DMS79 treated with DMSO at 0.1 percent for 48 hours (cell line): ENCODE measurements at places on chromosomes 12 and 14.

DNA sequence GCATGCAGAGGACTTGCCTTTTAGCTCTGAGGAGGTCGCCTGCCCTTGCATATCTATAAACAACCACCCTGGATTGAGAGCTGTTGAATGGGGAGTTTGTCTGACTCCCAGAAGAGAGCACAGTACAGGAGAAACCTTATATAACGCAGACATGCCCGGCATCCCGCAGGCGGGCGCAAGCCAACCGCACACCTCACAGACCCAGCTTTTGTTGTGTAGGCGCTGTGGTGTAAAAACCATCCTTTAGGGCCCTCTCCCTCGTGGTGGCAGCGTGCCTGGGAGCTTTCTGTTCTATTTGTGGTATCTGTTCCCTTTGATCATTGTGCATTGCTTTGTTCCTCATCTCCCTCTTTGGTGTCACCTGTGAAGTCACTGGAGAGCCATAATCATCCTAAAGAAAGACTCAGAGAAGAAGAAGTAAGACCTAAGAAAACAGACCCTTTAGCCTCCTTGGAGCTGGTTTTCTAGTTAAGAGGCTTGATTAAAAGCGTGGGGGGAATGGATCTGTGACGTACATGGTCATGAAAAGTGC is 77.7 kb downstream of the ETV6 start:
- no peak for DNase-seq

GRCh38 chr14:33859306-33859705 is 91.6 kb downstream of the EGLN3 start:
- DNase-seq: no peak

- no peak for DNase-seq
These were observed 26.5 kb downstream of the CCDC92 start for GRCh38 chr12:123946152-123946515.

DNA sequence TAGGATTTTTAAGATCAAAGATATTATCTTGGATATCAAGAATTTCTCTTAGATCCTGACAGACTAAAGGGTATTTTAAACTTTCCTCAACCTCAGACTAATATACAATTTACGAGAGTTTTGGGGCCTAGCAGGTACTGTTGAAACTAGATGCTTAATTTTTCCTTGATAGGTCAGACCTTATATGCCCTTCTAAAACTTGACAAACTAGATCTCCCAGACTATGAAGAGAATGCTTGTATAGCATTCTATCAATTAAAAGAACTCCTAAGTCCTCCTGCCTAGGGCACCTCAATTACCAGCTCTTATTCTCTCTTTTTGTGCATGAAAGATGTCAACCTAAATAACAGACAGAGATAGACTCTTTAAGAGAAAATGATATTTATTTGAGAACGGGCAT is 60.4 kb upstream of the TRIM9 start:
- no peak for DNase-seq

DNA sequence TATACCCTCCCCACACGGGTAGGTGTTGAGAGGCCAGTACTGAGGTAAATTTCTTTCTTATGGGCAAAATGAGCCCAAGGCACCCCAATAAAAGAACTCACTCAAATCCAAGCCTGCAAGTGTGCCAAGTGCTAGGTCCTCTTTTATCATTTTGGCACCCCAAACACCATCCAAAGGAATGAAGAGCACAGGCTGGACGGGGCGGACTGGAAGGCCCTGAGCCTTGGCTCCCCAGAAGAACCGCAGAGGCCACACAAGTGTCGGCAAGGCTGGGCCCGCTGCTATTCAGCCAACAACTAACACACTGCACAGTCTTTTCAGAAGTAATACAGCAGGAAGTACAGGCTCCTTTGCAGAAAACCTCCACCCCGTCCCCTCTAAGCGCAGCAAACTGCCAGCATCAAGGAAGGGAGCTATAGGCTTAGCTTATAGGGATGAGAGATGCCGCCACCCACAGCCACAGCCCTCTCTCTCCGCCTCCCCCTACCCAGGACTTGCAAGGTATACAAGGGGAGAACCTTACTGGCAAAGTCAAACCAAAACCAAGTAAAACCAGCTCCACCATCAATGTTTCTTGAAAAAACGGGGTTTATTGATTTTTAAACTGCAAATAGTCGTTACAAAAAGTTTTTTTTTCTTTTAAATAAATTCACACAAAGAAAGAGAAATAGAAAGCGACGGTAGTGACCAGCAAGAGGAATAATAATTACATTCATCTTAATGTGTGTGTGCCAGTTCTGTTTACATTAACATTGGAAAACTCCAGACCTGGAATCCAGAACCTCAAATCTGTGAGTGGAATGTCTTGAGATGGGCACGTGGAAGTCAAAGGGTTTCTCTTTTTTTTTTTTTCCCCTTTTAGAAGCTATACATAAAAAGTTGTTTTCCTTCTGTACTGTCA is 5.5 kb downstream of the ZFP36L1 start:
- no peak for DNase-seq

- DNase-seq: no peak
These were observed 29.1 kb upstream of the NXPH4 start for GRCh38 chr12:57187222-57188089.

DNA sequence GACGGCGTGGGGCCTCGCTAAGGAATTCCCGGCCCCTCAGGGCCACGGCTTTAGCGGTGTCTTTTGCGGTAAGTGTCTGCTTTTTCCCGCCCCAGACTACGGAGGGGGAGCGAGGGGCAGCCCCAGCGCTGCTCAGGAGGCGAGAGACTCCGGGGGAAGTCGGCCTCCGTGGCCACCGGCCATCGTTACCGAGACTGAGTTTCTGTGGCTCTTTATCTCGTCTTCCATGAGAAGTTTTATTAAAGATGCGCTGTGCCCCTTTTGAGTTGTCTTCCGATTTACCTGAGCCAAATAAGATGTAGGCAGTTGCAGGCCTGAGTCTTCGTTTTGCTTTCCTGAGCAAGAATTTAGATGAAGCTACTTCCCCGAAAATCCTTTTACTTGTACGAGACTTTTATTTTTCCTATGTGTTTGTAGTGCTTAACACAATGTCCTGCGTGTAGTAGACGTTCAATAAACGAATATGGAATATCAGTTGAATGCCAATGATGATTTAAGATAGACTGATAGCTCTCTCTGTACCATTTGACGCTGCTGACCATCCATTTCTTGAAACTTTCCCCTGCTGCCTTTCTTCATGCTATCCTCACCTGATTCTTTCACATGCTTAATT is 462 bp downstream of the SRP54 start:
- DNase-seq: no peak

- DNase-seq: peak; percentile 54
These were observed 5.4 kb downstream of the LMO3 start for GRCh38 chr12:16600525-16600924.

DNA sequence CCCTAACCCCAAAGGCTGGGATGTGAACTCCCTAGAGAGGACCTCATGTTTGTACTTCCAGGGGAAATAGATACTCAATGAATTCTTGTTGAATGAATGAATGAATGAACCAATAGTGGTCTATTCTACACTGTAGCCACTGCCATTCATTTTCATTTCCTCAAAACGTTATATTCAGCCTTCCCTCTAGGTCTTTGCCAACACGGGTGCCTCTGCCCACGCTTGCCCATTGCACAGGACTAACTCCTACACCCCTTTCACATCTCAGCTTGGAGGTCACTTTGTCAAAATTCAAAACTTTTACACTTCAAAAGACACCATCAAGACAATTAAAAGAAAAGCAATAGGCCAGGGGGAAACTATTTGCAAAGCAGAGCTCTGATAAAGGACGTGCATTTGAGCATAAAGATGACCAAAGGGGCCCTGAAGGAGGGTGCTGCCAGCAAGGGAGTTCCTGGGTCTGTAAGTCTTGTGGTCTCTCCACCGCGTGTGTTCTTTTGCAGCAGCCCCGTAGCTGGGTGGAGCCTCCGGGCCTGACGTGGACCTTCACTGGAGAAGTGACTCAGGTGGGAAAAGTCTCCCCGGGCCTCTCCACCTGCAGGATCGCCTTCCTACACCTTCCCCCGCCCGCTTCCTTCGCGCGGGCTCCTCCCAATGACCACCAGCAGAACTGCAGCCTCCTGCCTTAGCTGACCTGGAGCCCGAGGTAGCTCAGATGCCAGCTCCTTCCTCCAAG is 31.5 kb downstream of the TMEM63C start:
- peak; percentile 95 for DNase-seq

GRCh38 chr14:98608071-98609060 is 663.6 kb downstream of the BCL11B start:
- DNase-seq: peak; percentile 50

DNA sequence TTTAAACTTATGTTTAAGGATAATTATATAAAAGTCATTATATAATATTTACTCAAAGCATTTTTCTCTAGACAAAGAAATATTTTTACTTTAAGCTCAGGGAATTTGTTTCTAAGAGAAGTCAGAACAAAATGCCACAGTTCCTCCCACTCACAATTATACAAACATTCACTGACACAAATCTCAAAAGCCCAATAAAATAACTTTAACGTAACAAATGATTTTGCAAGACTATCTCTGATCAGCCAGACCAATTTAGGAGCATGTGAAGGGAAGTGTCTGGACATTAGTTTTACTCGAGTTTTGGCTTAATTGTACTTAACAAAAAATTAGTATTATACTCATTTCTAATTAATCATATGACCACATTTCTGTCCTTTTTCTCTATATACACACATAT is 41.2 kb downstream of the COCH start:
- DNase-seq: no peak

DNA sequence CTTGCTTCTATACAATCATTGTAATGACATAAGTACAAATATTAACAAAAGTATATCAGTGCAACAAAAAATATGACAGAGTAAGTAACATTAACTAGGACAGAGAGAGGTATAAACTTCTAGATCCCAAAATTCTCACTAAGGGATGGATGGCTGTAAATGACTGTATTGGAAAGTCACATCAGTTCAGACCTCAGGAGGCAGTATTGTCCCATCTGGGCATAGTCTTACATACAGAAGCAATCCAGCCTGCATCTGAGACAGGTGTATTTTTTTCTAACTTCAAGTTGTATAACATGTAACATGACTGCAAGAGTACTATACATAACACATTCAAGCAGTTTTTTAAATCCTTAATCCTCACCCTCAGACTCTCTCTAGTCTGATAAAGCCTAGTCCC is 99.0 kb downstream of the GARIN6 start:
- DNase-seq: no peak

- DNase-seq: no peak
These were observed 58.0 kb upstream of the EVL start for GRCh38 chr14:100007254-100007653.

- DNase-seq: no peak
These were observed 58.5 kb downstream of the SLC4A8 start for GRCh38 chr12:51482929-51483697.

DNA sequence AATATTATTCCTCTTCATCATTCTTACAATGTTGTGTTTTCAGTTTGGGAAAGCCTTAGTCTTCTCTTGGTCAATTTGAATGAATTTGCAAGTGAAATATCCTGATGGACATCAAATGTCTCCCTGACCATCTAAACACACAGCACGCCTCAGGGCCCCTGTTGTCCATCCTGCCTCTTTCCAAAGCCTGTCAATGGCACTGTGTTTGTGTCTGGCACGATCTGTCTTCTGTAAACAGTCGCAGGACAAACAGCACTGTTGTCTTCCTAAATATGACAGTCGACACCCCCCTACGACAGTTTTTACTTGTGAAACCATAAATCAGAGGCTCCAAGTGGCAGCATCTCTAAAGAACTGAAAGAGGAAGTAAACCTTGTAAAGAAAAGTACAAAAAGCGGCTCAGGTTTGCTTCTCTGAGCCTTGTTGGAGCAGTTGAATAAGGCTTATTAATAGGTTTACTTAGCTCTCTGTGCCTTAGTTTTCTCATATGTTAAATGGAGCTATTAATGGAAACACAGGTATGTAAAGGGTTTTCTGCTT is 285.8 kb downstream of the NRXN3 start:
- DNase-seq: no peak

DNA sequence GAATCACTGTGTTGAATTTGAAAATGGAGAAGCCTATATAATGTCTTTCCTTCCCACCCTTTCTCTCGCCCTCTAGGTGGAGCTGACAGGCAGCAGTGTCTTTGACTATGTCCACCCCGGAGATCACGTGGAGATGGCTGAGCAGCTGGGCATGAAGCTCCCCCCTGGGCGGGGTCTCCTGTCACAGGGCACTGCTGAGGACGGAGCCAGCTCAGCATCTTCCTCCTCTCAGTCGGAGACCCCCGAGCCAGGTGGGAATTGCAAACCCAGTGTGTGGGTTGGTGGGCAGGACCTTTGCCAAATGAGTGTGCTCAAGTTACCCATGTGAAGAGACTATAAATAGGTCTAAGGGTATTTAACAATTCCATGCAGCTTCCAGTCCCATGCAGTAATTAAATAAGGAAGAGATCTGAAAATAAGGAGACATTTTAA is 274.7 kb downstream of the EGLN3 start:
- DNase-seq: no peak

DNA sequence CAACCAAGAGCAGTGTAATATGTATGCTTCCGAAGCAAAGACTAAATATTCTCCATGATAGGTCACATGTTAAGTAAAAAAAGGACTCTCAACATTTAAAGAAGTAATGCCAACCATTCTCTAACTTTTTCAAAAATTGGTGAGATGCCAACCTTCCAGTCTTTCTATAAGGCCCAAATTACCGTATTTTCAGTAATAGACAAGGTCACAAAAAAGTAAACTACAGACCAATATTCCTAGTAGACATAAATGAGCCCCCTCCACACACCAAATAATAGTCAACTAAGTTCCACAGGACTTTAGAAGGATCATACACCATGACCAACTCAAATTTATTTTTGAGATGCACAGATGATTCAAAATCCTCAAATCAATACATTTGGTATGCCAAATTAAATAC is 867.4 kb downstream of the TMEM121 start:
- DNase-seq: no peak

DNA sequence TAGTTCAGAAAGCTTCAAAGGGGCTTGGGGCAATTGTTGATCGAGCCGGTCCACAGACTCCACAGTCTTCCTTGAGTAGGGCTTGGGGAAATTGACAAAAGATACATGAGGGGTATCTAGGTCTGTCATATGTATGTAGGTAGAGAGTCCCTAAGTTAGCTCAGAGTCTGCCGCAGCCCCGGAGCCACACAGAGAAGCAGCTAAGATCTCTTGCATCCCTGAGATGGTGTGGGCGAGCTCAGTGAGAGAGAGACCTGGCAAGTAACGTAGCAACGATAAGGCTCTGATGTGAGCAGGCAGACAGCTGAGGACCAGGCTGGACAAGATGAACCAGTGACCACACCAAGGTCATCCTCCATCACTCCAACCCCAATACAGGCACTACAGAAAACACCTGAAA is 297.6 kb downstream of the TMEM132D start:
- no peak for DNase-seq

GRCh38 chr12:68978678-68979077 is 45.7 kb upstream of the CPM start:
- no peak for DNase-seq
